ENCODE measurements at places on chromosomes 7 and 10.

DNA sequence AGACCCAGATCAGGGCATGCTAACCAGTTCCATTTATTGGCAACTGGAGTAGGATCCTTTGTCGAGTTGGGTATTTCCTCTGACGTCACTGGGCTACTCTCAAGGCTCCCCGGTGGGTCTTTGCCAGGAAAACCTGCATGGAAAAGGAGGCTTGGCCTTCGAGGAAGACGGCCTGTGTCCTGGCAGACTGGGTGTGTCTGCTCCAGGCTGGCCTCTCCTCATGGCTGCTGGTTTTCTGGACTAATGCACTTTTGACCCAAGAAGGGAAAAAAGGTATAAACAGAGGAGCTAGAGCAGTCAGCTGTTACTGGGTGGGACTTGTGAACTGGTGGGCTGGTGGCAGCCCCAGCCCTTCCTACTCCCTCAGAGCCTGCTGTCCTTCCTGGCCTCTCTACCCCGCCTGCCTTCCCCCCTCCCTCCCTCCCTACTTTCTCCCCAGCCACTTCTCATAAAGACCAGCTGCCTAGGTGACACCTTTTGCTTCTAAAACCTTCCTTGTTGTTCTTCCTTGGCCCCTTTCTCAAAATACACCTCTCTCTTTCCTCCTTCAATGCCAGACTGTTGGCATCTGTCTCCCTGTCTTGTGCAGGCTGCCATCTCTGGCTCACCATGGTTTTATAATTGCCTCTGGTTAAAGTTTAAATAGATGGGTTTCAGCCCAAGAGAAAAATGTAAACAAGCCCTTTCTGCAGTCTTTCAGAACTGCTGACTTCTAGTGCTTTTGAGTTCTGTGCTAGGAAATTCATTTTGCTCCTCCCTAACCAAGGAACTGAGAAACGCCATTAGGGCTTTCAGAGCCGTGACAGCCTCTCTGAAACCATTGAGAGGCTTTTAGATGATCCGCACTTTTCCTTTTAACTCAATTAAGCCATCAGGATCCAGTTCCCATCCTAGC lies 101.8 kb upstream of the MKLN1 start:
- DNase-seq = peak; percentile 89
- H3K27me3 ChIP-seq = no peaks in the 10 kb centered on the region
- H3K36me3 ChIP-seq = no peaks in the 10 kb centered on the region
- peaks cover 8% of the 10 kb centered on the region for H3K4me1 ChIP-seq
- H3K4me3 ChIP-seq = no peak overlapping the region

- no peak overlapping the region for H3K4me3 ChIP-seq
- H3K27me3 ChIP-seq = peaks cover 19% of the 10 kb centered on the region
- DNase-seq = no peak
Measured at GRCh38 chr7:103413407-103413806, 32.6 kb downstream of the SLC26A5 start.

- no peak overlapping the region for H3K27ac ChIP-seq
- peaks cover 72% of the 10 kb centered on the region for H3K27me3 ChIP-seq
Measured at GRCh38 chr10:71014021-71014805, 125.8 kb upstream of the PCBD1 start.

GRCh38 chr7:134777908-134778580 lies 1.4 kb upstream of the CALD1 start:
- peak overlapping the region; percentile 95 for H3K27ac ChIP-seq
- peak; percentile 59 for DNase-seq
- peaks cover 2% of the 10 kb centered on the region for H3K36me3 ChIP-seq
- peak overlapping the region; percentile 89 for H3K4me3 ChIP-seq
- H3K4me1 ChIP-seq = peaks cover 3% of the 10 kb centered on the region

DNA sequence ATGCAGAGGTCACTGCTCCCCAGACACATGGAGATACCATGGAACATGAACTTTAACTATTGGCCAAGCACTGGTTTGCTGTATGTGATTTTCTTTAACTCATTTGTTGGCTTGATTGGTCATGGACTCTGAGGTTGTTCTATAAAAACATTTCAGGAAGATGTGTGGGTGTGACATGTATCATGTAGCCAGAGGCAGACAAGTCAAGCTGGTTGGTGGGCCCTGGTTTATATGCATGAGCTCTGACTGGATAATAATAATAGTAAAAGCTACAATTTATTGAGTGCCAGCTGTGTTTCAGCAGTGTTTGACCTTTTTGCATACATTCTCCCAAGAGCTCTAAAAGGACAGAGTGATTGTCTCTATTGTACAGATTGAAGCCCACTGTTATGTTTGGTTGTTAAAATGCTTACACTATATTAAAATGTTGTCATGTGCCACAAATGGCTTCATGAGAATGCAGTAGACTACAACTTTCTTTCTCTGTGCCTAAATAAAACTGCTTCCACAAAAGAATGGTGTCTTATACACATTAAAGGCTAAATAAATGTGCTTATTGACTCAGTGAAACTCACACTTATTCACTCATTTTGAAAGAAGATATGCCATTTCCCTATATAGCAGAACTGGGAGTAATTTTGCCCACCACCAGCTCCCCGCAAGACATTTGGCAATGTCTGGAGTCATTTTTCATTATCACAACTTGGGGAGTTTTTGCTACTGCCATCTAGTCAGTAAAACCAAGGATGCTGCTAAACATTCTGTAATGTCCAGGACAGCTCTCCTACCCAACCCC lies 243.6 kb upstream of the NFE2L3 start:
- H3K4me1 ChIP-seq = no peaks in the 10 kb centered on the region
- DNase-seq = no peak
- no peaks in the 10 kb centered on the region for H3K27me3 ChIP-seq
- no peak overlapping the region for H3K4me3 ChIP-seq
- H3K36me3 ChIP-seq = no peaks in the 10 kb centered on the region
- no peak overlapping the region for H3K27ac ChIP-seq

GRCh38 chr10:76649723-76650127 lies 987.9 kb downstream of the KCNMA1 start:
- DNase-seq = peak; percentile 48
- H3K36me3 ChIP-seq = no peaks in the 10 kb centered on the region
- H3K4me1 ChIP-seq = no peaks in the 10 kb centered on the region
- H3K4me3 ChIP-seq = no peak overlapping the region

DNA sequence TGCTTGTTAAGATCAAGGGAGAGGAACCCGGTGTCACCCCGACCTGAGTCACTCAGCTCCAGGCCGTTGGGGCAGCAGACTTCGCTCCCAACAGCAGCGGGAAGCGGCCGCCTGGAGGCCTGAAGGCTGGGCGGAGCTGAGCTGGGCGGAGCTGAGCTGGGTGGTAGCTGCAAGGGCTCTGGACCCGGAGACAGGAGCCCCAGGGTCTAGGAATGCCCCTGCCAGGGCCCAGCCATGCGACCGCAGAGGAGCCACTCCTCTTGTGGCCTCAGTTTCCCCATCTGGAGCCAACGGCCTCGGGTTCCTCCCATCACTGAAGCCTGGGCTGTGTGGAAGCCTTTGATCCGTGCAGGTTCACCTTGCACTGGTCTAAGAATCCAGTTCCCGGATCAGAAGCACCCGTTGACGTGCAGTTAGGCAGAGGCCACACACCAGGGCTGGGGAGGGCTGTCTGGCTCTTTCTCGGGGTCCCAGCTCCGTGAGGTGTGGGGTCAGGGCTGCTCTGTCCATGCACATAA lies 21.9 kb upstream of the DPYSL4 start:
- no peaks in the 10 kb centered on the region for H3K36me3 ChIP-seq
- H3K27me3 ChIP-seq = peaks cover 15% of the 10 kb centered on the region
- H3K4me1 ChIP-seq = peaks cover 2% of the 10 kb centered on the region
- no peak overlapping the region for H3K4me3 ChIP-seq
- DNase-seq = no peak

DNA sequence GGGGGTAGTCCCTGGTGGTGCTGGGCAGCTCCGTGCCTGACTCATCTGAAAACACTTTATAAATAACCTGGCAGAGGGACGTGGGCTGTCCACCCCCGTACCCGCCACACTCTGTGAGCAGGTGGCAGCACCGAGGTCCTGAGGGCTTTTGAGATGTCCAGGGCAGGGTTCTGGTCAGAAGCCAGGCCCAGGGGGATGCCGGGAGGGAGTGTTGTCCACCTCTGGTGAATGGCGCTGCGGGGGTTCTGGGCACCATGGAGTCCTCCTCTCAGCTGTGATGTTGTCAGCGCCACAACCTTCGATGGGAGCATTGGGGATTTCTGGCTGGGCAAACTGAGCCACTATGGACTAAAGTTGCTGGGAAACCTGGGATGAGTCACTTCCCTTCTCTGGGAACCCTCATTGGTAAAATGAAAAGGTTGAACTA lies 27.4 kb upstream of the GOLGA7B start:
- H3K4me1 ChIP-seq = peaks cover 8% of the 10 kb centered on the region
- no peak overlapping the region for H3K4me3 ChIP-seq
- peaks cover 12% of the 10 kb centered on the region for H3K27me3 ChIP-seq
- DNase-seq = no peak
- H3K27ac ChIP-seq = no peak overlapping the region
